HFFc6 (cell line): ENCODE measurements at places on chromosomes 16 and 17. TPM values are rescaled to one million over a fixed set of nuclear protein-coding genes. Genes with fewer than 3 reads are reported as not detected.

The SRCIN1 gene
- total RNA-seq = 0.10 to 0.38 TPM in 2 of 3 replicates, not detected in the other

The IL17C gene
- total RNA-seq = not detected in 3 replicates

DNA sequence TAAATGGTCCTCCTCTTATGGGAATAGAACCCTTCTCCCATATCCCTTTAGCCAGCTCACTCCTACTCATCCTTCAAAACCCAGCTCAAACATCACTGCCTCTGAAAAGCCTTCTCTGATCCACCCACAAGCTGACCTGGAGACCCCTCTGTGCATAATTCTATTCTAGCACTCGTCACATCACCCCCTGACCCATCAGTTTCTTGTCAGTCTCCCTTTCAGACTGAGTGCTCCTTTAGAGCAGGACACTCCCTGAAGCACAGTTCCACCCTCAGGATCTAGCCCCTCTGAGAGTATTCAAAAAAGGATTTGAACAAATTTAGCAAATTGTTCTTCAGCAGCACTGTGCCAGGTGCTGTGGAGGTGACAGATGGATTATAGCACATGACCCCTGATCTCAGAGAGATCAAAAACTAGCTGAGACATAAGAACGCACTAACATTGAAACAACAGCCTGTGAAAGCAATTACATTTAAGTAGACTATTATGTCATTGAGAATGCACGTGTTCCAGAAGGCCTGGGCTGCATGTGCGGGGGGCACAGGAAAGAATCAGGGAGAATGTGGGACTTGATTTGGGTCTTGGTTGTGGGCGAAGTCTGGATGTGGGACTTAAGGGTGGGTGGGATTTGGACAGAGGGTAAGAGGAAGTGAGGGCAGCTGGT, 43.5 kb downstream of the MRPS23 start:
- no peak for DNase-seq

The MLLT6 gene
- total RNA-seq = 27.9 to 30.2 TPM (median 28.2 TPM) in 3 replicates

The ARHGDIG gene
- total RNA-seq = not detected in 3 replicates

- DNase-seq = peak; percentile 63
These were observed 237.3 kb upstream of the WSCD1 start for GRCh38 chr17:5832886-5833285.

The ZFPM1 gene
- total RNA-seq = 5.1 to 6.1 TPM (median 5.2 TPM) in 3 replicates

The ELMO3 gene
- total RNA-seq = 1.2 to 1.4 TPM (median 1.2 TPM) in 3 replicates

The TP53TG3D gene
- total RNA-seq = not detected in 2 replicates

- DNase-seq = no peak
These were observed 21.1 kb downstream of the ZNF213 start for GRCh38 chr16:3155972-3156371.

- DNase-seq = no peak
These were observed 121.7 kb downstream of the HIC1 start for GRCh38 chr17:2176499-2177169.

The TP53TG3C gene
- 0.18 TPM in 1 of 3 replicates, not detected in the others for total RNA-seq

- no peak for DNase-seq
These were observed 82.9 kb downstream of the ZNF778 start for GRCh38 chr16:89300311-89300975.

The GSDMA gene
- 0.32 to 0.48 TPM (median 0.38 TPM) in 3 replicates for total RNA-seq

- DNase-seq = peak; percentile 64
These were observed 54.3 kb downstream of the AMFR start for GRCh38 chr16:56370875-56371659.

GRCh38 chr16:648071-648780, 939 bp upstream of the WDR90 start:
- no peak for DNase-seq

DNA sequence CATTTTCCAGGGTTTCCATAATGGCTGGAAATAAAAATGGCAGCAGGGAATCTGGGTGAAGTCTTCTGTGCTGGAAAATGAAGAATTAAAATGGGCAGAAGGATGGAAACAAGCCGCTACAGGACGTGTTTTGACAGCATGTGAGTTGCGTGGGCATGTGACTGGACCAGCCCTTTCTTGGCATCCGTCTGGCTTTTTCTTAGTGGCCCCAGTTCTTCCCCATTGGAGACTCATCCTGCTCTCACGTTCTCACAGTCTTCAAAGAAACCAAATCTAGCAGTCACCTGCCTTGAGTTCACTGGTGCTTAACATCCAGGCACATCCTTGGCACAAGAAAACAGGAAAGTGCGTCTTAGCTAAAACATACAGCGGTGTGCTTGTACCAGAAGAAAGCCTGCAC, 180.2 kb upstream of the CACNG5 start:
- no peak for DNase-seq

DNA sequence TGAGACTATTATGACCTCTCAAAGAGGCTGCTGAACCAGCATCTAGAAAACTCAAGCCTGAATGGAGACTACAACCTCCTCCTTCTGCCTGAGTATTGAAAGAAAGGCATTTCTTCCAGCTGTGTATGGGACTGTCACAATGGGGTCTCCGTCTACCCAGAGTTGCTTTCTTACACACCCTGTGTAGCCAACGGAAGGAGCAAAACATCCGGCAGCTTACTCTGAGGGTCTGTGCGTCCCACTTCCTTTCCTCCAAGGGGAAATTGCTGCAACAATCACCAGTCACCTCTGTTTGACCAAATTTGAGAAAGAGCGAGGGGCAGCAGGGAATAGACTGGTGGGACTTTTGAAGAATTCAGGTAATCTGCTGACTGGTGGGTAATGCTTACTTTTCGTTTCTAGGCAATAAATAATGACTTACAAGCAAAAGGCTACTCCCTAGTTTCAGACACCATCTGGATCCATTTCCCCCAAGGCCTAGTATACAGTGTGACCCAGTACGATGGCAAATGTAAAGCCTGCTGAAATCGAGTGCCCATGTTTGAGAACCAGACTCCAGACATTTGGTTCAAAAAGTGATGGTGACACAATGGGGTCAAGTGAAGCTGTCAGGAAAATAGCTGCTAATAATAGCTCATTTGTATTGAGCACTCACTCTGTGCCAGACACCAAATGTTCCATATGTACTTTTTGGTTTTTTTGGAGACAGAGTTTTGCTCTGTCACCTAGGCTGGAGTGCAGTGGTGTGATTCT, 81.7 kb downstream of the YPEL2 start:
- no peak for DNase-seq

The SLC2A4 gene
- total RNA-seq = 0.09 TPM in 1 of 3 replicates, not detected in the others

DNA sequence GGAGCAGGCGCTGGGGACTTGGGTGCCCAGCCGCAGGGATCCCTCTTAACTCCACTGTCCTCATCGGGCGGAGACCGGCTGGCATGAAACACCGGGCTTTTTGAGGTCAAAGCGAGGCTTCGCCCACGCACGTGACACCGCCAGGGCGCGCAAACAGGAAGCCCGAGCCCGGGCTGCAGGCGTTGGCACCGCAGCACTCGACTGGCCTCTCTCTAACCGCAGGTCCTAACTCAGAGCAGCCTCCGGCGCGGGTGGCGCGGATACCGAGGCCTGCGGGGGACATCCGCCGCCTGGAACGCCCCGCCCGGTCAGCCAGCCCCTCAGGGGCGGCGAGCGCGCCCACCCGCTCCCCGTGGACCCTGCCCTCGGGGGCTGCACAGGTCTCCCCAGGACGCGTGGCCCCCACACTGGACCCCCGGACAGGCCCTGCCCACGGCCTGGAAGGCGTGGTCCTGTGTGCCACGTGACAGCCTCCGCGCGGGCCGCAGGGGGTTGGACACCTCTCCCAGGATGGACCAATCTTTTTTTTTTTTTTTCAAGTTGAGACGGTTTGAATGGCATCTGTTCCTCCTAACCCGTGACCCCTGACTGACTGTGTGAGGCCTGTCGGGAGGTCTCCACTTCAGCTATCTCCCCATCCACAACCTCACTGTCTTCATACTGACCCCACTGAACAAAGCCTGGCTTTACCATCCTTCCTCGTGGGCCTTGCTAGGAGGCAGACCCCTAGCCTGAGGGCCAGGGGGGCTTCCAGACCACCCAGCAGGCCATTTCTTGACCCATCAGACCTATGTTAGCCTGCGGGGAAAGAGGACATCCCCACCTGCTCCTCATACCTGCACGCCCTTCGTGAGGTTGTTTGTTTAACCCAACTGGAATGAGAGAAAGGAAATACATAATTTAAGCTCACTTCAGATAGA, 8.4 kb upstream of the SLC47A2 start:
- DNase-seq = no peak

DNA sequence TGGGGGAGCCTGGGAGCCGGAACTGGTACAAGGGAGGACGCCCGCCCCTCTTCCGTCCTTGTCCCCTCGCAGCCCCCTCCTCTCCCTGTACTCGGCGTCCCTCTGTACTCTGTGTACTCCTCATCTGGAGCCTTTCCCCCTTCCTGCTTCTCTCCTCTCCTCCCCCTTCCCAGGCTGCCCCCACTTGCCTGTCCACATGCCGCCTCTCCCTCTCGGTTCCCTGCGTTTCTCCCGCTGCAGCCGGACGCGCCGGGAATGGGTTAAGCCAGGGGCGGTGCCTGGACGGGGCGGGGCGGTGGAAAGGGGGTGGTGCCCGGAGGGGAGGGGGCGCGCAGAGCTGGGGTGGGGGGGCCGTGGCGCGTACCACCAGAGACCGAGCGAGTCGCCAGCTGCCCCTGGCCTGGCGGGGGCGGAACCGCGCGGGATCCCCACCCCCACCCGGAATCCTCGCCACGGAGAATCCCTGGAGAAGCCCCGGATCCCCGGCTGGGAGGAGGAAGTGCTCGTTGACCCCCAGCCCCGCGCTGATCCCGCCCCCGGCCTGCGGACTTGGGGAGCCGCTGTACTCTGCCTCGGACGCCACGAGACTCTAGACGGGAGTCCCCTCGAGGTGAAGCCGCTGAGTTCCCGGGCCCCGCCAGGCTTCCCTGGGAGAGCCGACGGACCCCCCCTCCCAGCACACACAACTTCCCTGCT, 22.6 kb downstream of the GJD3 start:
- peak; percentile 47 for DNase-seq

DNA sequence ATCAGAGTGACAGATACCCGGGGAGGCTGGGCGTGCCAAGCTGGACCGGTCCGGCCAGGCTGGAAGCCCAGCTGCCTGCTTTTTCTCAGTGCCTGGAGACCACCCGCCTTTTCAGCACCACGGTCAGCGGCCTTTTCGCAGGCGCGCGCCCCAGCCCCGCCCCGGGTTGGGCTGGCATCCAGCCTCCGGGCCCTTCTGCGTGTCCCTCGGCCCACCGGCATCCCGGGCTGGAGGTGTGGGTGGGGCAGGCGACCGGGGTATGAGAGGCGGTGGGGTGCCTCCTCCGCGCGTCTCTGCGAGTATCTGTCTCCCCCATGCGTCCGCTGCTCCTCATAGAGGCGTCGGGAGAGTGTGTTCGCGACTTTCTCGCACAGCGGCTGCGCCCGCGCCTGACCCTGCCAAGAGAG, 102.5 kb downstream of the MRM1 start:
- no peak for DNase-seq

DNA sequence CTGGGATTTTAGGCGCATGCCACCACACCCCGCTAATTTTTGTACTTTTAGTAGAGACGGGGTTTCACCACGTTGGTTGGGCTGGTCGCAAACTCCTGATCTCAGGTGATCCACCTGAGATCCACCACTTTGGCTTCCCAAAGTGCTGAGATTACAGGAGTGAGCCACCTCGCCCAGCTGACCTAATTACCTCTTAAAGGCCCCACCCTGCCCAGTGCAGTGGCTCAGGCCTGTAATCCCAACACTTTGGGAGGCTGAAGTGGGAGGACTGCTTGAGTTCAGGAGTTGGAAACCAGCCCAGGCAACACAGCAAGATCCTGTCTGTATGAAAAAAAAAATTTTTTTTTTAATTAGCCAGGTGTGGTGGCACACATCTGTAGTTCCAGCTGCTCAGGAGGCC, 2.9 kb upstream of the COASY start:
- no peak for DNase-seq

GRCh38 chr16:21628772-21629171, 23.6 kb downstream of the IGSF6 start:
- DNase-seq = peak; percentile 77

- no peak for DNase-seq
These were observed 434 bp upstream of the CPSF4L start for GRCh38 chr17:73261952-73262675.

The WNK4 gene
- 23.7 to 33.9 TPM (median 30.5 TPM) in 3 replicates for total RNA-seq

DNA sequence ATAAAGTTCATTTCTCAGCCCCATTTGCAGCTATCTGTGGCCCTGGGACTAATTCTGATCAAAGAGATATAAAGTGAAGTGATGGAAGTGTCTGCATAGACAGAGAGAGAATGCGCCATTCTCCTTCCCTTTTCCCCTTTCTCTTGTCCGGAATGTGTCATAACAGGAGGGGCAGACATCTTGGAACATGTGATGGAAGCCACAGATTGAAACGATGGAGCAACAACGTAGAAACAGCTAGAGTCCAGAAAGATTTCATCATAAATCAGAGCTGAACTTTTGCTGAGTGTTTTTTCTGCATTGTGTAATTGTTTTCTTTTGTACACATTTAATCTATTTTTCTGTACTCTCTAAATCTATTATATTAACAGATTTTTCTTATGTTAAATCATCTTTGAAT, 11.3 kb downstream of the ASGR1 start:
- DNase-seq = no peak

DNA sequence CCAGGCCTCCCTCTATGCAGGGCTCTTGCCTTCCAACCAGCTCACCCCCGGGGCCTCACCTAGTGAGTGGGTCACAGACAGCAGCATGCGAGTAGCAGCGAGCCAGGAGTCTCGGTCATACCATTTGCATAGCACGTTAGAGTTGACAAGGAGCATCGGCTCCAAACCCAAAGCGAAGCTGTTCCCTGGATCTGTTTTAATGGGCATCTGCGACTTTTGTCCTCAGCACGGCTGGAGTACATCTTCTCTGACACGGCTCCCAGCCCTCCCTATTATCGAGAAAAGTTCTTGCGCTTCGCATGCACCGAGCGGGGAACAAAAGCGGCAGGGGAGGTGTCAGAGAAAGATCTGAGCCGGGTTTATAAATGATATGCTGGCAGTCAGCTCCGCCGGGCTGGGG, 253.3 kb downstream of the MAF start:
- no peak for DNase-seq

DNA sequence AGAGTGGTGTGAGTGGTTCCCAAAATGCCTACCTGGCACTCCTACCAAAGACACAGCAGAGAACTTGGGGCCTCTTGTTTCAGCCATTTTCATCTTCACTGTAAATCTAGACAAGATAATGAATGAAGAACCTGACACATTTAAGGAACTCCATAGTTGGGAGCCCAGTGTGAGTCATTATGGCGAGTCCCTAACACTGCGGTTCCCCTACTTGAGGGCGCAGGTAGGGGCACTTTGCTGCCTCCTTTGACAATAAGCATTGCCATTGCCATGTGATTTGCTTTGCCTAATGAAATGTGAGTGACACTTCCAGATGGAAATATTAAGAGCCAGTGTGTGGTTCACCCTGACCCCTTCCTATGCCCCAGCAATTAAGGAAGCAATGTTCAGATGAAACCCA, 517.6 kb downstream of the MAF start:
- no peak for DNase-seq

DNA sequence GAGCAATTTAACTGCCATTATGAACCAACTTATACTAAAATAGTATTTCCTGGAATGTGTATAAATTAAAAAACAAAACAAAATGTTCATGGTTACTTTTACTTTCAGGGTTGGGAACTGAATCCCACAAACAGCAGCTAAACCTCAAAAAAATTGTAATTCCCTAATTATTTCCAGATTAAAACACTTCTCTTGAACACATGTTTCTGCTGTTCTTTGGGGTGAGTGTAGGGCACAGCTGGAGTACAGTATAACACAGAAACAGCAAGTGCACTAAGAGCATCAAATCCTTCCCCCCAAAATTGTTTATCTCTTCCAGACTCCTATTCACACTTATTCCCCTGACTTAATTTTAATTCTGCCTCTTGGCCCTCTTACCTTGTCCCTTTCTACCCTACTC, 56.4 kb downstream of the KANSL1 start:
- DNase-seq = no peak
